Astrocyte of the spinal cord (primary cell): ENCODE measurements at places on chromosomes 5 and 9.

DNA sequence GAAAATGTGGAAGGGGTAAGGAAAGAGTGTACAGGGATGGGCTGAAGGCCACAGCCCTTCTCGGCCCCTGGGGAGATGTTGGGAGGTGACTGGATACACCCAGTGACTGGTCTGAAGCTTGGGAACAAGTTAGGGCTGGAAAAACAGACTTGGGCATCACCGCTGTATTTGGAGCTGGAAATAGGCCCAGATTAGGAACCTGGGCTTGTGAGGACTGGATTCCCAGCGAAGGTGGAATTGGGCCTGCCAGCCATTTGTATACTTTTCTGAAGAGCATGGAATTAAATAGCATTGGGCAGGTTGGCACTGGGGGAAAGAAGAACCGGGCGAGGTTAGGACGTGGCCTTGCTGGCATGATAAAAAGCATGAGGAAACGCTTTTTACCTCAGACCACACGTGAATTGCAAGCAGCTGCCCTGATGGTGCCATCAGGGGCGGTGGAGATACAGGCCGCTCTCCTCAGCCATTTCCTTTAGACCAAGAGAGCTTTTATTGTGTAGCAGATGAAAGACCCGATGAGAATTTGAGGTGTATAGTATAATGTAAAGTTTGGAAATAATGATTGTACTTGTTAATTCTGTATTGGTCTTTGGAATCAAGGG lies 37.8 kb downstream of the OTULIN start:
- no peak for DNase-seq

DNA sequence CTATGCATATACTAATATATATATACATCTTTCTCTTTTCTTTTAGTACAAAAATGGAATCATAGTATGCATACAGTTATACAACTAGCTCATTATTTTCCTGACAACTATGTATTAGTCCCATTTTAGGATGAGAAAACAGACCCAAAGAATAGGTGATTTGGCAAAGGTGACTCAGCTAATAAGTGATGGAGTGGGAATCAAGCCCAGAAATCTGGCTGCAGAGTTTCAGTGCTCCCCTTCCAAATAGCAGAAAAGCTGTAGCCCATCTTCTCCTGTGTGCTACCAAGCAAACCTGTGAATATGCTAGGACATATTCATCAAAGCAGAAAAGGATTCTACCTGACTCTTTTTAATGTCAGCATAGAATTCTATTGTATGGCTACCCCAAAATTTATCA lies 114.7 kb downstream of the ARL15 start:
- no peak for DNase-seq

DNA sequence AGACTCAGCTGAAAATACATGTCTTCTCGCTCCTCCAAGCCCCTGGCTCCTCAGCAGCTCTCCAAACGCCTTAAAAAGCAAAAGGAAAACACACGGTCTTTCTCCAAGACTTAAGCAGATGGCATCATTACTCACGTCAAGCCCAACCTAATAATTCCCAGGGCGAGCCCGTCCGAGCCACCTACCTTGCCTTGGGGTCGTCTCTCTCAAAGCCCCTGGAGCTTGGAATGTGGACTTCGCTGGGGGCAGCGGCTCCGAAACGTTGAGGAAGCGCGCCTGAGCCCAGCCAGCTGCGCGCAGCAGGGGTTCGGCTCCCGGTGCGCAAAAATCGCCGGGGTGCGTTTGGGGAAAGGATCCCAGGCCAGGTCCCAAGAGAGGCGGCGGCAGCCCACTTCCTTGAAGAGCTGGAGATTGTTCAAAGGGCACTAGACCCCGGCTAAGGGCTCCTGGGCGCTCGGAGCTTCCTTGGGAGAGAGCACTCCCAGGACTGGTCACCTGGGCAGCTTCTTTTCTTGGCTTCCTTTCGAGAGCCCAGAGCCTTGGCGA lies 395 bp downstream of the DRD1 start:
- peak; percentile 16 for DNase-seq

GRCh38 chr9:134328841-134329575 lies 2.8 kb downstream of the RXRA start:
- DNase-seq: no peak

- peak; percentile 32 for DNase-seq
These were observed 215.6 kb downstream of the ROR2 start for GRCh38 chr9:91734371-91734981.

DNA sequence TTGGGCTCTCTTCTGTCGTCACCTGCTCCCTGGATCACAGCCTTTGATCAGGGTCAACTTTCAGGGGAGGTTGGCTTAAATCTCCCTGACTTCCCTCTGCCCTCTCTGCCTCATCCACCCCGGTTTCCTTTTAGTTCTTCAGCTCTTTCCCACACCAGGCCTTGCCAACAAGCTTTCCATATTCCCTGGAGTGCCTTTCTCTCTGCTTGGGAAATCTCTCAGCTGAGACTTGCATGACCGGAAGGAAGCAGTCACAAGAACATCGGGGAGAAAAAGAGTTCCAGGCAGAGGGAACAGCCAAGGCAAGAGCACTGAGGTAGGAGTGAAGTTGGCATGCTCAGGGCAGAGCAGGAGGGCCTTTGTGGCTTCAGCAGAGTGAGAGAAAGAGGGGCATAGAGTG lies 88.4 kb upstream of the HSPA9 start:
- no peak for DNase-seq

DNA sequence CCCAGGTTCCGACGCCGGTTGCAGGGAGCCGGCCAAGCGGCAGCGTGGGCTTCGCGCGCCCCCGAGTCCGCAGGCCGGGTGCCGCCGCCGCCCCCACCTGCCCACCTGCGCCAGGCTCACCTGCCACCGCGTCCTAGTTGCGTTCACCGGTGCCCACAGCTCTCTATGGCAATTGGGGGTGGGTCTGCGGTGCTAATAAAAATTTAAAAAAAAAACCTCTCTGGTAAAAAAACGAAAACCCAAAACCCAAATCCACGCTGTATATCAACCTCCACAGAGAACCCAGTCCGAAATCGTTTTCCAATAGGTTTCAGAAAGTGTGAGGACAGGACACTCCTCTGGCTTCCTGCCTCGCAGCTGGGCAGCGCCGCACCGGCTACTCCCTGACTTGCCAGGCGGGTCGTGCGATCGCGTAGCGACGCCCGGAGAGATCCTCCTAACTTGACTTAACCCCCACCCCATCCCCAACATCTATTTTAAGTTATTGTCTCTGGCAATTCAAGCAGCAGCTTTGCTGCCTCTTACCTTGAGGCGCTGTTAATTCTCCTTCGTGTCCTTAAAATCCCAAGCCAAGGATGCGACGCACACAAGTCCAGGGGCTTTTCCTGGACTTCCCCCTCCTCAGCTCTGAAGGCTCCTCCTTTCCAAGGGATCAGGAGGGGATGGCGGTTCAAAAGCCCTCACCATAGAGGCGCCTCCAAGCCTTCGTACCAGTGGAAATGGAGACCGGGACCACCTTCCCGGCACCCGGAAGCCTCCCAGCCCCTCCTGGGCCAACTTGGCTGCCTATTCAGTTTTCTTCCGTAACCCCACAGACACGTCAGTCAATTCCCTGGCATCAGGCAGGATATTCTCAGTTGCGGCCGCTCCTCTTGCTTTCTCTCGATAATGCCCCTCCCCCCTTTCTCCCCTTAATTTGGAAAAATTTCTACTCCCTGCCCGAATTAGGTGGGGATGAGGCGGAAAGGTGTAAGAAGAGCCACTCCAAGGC lies 1639.4 kb upstream of the C9orf72 start:
- no peak for DNase-seq

DNA sequence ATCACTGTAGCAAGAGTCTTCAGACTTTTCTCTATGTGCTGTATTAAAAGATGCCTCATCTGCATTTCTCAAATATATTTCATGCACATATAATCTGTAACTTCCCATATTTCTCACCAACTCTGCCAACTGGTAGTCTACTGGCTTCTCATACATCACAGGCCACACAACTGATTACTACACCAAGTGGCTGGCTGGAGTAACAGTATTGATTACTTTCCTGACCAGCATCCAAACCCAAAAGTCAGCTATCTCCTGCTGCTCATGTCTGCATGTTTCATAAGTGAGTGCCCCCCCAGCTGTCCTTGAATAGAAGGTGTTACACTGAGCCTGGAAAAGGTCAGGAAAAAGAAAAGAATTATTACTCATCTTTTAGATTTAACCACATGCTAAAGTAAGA lies 17.4 kb downstream of the ERCC8 start:
- DNase-seq: no peak

GRCh38 chr5:143014017-143014651 lies 244.0 kb downstream of the ARHGAP26 start:
- DNase-seq: no peak

- DNase-seq: no peak
These were observed 11.0 kb downstream of the B4GALT7 start for GRCh38 chr5:177610770-177611445.
